G401 (cell line): ENCODE measurements at places on chromosomes 3 and 15.

- DNase-seq: no peak
These were observed 102.0 kb downstream of the LMLN start for GRCh38 chr3:198062068-198062465.

DNA sequence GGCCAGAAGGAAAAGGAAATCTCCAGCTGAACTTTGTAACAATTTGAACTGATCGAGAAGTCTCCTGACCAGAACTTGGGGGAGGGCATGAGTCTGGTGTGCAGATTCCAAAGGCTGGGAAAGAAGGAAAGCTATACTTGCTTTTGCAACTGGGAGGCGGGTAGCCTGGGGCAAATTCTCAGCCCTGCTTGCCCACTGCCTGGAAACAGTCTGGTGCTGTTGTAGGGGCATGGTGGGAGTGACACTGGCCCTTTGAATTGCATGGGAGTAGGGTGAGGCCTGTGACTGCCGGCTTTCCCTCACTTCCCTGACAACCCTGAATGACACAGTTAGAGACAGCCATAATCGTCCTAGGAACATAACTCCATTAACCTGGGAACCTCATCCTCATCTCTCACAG, 114.0 kb upstream of the POU1F1 start:
- DNase-seq: no peak

GRCh38 chr3:145727476-145727875, 433.5 kb downstream of the PLOD2 start:
- no peak for DNase-seq

GRCh38 chr3:45026957-45027356, 854 bp downstream of the CLEC3B start:
- DNase-seq: no peak

DNA sequence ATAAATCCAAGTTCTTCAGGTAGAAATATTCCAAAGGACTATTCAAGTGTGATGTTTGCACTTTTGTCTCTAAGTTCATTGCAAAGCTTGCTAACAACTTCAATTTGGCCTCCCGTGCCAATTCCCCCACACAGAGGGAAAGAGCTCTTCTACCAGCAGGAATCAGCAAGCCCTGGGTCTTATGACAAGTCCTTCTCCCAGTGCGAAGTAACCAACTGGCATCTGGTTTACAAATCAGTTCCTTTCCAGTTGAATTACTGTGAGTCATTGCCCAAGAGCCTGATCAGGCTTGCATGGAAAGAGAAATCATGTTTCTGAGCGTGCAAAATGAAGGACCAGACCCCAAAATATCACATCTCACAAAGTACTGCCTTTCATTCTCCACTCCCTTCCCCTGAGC, 62.7 kb upstream of the SLCO3A1 start:
- DNase-seq: no peak

GRCh38 chr3:57393977-57394376, 101.5 kb upstream of the ASB14 start:
- no peak for DNase-seq

GRCh38 chr15:85943791-85944190, 135.9 kb upstream of the AGBL1 start:
- no peak for DNase-seq

DNA sequence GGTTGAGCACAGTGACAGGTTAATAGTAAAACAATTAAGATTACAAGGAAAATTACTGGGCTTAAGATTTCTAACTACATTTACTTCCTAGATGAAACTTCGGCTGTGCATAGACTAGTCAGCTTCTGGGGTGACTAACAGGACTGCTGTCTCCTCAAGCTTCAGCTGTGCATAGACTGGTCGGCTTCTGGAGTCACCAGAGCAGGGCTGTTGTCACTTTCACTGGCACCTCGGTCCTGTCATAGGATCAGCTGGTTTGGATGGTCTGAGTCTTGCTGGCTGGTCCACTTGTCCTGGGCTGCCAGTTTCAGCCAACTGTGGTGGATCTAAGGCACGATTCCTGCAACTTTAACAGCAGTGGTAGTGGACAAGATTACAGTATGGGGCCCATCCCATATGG, 23.9 kb upstream of the ACAD9 start:
- DNase-seq: no peak

GRCh38 chr15:93610944-93611343, 521.9 kb upstream of the RGMA start:
- no peak for DNase-seq

DNA sequence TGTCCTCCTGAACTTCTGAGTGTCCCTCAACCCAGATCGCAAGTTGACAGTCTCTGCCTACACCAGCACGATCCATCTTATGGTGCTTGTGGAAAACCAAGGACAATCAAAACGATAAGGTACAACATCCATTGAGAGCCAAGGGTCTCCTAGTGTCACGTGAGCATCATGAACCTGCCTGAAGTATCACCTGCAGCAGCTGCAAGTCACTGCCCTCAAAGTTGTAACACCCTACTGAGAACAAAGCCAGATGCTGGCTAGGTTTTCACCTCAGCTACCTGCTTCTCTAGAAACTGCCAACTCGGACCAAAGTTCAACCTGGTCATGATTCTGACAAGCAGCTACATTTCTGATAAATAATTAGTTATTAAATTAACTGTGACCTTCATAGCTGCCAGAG, 17.5 kb downstream of the C2CD4B start:
- no peak for DNase-seq

- no peak for DNase-seq
These were observed 1.2 kb downstream of the TRPM7 start for GRCh38 chr15:50685191-50685975.

DNA sequence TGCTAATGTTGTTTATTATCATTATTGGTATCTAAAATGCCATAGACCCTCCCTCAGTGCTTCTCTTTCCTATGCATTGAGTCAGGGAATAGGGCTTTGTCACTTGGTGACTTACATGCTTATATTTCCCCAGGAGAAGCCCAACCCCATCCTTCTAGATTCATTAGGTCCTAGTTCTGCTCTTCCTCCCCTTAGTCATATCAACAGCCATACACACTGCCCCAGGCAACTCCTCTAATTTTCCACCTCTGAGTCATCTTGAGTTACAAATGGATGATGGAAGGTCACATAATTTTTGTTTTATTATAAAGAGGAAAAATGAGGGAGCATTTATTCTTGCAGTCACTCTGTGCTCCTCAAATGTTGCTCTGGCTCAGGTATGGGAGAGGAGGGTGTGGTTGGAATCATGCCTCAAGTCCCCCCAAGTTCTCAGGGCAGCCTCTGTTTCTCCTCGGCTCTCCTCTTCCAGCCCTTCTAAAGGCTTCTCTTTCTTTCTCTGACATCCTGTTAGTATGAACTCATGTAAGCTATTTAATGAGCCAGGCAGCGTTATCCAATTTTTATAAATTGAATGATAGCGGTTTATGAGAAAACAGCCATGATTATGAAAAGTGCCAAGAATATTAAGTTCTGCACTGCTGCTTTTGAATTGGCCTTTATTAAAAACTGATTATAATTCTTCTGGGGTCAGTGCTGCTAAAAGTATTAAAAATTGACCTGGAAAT, 45.6 kb upstream of the FSTL1 start:
- no peak for DNase-seq

DNA sequence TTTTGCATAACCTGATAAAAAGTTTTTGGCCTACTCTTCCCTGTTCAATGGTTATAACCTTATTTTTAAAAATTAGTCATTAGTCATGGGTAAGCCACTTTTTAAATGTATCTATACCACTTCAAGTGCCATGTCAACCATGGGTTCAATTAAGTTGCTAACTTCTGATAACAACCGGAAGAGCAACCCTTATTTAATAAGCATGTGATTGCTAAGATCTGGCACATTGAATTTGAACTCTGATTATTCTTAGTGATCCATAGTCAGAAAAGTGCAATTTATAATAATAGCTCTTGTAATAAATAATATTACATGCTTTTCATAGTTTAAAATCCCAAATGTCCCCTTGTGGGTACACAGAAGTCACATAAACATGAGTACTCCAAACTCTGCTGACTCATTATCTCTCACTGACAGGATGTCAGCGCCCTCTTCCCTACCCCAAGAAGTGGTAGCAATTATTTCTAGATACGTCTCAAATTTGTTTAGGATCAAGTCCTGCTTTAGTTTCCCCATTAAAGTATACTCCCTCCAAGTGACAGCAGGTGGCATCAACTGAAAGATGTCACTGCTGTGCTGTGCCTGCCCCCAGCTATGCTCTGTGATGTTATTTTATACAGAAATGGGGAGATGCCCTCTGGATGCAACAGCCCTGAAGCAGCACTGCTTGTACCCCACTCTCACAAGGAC, 18.6 kb downstream of the SAMD7 start:
- DNase-seq: no peak

DNA sequence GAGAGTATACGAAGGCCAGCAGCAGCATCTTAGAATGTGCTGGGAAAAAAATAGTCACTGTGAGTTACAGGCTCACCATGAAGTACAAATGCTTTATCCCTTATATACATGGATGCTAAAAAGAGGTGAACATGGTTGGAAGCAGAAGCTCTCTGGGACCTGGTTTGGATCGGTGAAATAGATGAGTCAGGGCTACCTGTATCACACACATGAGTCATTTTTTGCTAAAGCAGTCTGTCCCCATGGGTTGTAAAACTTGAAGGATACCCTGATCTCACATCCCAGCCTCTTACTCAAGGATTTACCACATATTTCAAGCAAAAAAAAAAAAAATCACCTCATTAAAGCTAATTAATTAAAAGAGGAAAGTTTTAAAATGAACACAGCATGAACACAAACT, 6.9 kb upstream of the SERPINI2 start:
- DNase-seq: no peak

- no peak for DNase-seq
These were observed 281.9 kb upstream of the C2CD4B start for GRCh38 chr15:62446984-62447383.

GRCh38 chr3:67349551-67350174, 304.7 kb downstream of the SUCLG2 start:
- DNase-seq: no peak

- no peak for DNase-seq
These were observed 9.0 kb downstream of the HCLS1 start for GRCh38 chr3:121651684-121652083.

GRCh38 chr3:13624671-13625125, 75.8 kb downstream of the FBLN2 start:
- no peak for DNase-seq

DNA sequence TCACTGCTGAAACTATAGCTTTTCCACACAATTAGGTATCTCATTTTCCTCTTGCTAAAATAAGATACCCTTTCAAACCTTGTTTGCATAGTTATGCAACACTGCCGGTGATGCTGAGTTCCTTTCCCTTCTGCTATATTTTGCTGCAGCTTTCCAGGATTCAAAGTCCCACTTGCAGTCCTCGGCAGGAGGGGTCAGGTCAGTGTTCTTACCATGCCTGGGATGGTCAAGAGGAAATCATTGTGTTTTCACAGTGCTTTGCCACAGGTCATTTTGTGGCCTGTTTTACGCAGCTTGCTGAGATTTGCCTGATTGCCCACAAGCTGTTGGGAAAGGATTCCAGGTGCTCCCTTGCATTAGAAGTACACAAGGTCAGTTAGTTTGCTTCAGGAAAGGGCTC, 156.9 kb downstream of the B3GALNT1 start:
- peak; percentile 84 for DNase-seq

DNA sequence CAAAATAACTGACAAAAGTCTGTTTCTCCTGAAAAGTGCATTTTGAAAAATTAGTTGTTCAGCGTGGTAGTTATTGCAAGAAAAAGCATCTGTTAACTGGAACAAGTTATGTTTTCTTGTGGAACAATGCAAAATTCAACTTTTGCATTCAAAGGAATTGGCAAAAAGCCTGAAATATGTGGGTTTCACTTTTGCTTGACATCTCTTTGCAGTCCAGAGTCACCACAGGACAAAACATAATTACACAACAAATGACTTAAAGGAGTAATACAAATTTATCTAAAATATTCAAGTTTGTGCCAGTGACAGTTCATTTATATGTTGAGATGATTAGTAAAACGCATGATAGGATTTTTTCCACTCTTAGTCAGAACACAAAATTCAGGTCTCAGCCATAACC, 96.3 kb upstream of the P2RY1 start:
- DNase-seq: no peak

GRCh38 chr3:186241910-186242821, 119.9 kb downstream of the DGKG start:
- DNase-seq: peak; percentile 63

GRCh38 chr3:10937141-10937825, 55.3 kb upstream of the SLC6A1 start:
- no peak for DNase-seq

GRCh38 chr3:152613851-152614250, 221.1 kb upstream of the P2RY1 start:
- no peak for DNase-seq

DNA sequence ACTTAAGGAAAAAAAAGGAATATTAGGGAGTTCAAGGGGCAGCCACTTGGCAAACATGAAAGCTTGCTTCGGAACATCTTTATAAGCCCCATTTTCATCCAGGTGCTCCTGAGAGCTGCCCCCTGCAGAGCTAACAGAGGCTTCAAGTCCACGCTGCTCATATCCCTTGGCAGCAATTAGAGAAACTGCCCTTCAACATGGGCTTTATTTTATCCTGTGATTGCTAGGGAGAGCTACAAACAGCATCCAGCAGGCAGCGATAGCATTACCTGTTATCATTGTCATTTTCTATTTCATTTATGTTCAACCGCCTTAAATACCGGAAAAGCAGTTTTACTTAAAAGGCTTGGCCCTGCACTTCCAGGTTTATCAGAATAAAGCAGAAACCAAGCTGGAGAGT, 68.4 kb upstream of the MCTP2 start:
- no peak for DNase-seq

GRCh38 chr15:90178468-90179435, 22.4 kb upstream of the SEMA4B start:
- no peak for DNase-seq

- no peak for DNase-seq
These were observed 31.4 kb upstream of the PLXNA1 start for GRCh38 chr3:126951561-126951960.

- DNase-seq: no peak
These were observed 59.7 kb downstream of the ATP8B4 start for GRCh38 chr15:50059203-50059772.

GRCh38 chr3:13507247-13507569, 27.1 kb downstream of the HDAC11 start:
- no peak for DNase-seq

- DNase-seq: peak; percentile 78
These were observed 181.8 kb downstream of the PDCD6IP start for GRCh38 chr3:33980252-33980651.

DNA sequence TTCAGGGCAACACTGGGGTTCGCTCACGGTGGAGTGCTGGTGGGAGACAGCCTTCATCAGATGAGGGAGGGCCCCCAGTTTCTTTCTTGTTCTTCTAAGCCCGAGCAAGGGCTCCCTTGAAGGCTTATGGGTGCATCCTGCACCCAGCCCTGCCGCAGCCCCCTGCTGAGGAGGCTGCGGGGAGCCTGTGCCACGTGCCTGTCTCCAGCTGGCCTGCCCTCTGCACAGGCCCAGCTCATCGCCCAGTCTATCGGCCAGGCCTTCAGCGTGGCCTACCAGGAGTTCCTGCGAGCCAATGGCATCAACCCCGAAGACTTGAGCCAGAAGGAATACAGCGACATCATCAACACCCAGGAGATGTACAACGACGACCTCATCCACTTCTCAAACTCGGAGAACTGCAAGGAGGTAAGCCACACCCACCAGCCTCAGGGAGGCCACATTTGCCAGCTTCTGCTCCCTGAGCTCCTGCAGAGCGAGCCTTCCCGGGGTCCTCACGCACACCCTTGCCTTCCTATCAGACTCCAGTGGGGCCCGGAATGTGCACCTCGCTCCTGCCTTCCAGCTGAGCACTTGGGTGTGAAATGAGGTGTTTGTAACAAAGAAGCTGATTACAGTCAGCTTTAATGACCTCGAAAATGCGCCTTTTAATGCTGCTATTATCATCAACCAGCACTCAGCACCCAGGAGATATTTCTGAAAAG, 164.3 kb downstream of the NSMCE3 start:
- DNase-seq: no peak

GRCh38 chr3:6962801-6963200, 101.9 kb downstream of the GRM7 start:
- DNase-seq: no peak
